ENCODE measurements at places on chromosomes 12 and 14.

- DNase-seq: peak; percentile 38
Measured at GRCh38 chr12:49331380-49332222, 5.4 kb downstream of the C1QL4 start.

- no peak for DNase-seq
Measured at GRCh38 chr12:23025372-23026016, 400.5 kb downstream of the ETNK1 start.

- DNase-seq: no peak
Measured at GRCh38 chr14:98170575-98170974, 1101.4 kb downstream of the BCL11B start.

DNA sequence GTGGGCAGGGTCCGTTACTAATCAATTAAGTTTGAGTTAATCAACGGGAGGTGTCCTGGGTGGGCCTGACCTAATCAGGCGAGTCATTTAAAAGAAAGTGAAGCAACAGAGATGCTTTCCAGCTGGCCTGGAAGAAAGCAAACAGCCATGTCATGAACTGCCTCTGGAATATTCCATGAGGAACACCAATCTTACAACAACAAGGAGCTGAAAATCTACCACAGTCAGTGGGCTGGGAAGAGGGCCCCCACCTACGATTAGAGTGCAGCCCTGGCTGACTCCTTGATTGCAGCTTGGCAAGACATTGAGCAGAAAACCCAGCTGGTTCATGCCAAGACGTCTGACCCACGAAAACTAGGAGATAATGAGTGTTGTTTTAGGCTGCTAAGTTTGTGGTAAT is 56.2 kb downstream of the SSPN start:
- no peak for DNase-seq

GRCh38 chr12:131905630-131906091 is 11.2 kb downstream of the ULK1 start:
- no peak for DNase-seq

Measured in Kasumi-1 (cell line).